Left cardiac atrium (tissue), 4 donors: ENCODE measurements at places on chromosomes 5 and 9.
A peak's percentile ranks its signal among the peaks of the same experiment; 100 is the strongest.

DNA sequence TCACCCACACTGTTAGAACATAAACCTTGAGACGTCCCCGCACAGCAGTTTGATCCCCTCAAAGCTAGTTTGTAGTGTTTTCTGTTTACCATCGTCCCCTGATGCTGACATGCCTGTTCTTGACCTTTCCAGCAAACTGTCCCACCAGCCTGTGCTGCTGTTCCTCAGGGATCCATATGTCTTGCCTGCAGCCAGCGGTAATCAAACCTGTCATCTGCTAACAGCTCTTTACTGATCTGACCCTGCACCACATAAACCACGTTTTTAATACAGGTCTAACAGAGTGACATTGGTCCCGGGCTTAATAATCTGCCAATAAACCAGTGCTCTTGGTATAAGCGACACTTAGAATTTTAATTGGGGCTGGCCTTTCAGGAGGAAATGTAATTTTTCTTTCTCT, 34.7 kb downstream of the PPIC start:
- no peak for DNase-seq

DNA sequence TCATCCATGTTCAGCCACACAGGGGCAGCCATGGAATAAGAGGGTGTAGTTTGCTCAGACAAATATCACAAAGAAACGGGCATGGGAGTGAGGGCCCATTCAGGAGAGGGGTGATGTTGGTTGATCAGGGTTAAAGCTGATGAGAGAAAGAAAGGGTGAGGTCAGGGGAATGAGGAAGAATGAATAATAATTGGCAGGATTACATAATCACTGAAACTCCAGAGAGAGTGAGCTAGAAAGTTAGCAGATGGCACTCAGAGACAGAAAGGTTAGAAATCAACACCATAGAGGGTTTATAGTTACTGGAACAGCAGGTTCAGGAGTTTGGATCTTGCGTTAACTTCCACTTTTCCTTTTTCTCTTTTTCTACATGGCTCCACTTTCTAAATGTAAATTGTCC, 113.9 kb downstream of the TAF11L14 start:
- no peak for DNase-seq

DNA sequence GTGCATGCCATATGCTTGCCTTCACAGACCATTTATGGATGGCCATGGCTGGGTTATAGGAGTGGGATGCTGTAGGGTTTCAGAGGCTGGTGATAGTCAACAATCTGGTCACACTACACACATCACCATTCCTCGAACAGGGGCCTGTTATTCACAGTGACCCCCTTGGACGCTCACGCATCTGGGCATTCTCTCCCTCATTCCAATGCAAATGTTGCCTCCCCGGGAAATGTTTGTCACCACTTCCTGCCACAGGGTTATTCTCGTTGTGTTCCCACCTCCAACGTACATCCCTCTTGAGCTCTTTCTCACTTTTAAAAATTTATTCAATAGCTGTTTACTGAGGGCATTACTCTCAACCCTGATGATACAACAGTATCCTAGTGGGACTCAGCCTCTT, 135.4 kb downstream of the SCAMP1 start:
- DNase-seq, result no peak

DNA sequence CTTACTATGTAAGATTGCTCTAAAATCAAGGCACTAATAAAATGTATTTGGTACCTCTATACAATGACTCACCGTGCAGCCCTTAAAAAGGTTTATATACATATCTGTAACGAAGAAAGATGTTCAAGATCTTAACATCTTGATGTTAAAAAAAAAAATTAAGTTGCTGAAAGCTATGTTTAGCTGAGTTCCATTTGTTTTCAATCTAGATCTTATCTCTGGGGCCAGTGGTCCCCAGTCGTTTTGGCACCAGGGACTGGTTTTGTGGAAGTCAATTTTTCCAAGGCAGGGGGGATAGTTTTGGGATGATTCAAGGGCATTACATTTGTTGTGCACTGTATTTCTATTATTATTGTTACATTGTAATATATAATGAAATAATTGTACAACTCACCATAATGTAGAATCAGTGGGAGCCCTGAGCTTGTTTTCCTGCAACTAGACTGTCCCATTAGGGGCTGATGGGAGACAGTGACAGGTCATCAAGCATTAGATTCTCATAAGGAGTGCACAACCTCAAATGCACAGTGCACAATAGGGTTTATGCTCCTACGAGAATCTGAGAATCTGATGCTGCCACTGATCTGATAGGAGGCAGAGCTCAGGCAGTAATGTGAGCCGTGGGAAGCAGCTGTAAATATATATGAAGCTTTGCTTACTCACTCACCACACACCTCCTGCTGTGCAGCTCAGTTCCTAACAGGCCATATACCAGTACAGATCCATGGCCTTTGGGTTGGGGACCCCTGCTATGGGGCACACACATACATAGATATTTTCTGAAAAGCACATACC, 27.6 kb upstream of the TSLP start:
- no peak for DNase-seq

DNA sequence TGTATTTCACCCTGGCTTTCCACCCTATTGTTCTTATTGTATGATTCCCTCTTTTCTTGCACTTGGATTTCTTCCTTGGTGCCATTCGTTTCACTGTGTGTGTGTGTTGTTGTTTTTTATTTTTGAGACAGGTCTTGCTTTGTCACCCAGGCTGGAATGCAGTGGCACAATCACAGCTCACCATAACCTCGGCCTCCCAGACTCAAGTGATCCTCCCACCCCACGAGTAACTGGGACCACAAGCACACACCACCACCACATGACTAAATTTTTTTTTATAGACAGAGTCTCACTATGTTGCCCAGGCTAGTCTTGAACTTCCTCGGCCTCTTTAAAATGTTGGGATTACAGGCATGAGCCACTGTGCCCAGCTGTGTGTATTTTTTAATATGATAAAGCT, 72.0 kb downstream of the MLLT3 start:
- DNase-seq, result no peak

DNA sequence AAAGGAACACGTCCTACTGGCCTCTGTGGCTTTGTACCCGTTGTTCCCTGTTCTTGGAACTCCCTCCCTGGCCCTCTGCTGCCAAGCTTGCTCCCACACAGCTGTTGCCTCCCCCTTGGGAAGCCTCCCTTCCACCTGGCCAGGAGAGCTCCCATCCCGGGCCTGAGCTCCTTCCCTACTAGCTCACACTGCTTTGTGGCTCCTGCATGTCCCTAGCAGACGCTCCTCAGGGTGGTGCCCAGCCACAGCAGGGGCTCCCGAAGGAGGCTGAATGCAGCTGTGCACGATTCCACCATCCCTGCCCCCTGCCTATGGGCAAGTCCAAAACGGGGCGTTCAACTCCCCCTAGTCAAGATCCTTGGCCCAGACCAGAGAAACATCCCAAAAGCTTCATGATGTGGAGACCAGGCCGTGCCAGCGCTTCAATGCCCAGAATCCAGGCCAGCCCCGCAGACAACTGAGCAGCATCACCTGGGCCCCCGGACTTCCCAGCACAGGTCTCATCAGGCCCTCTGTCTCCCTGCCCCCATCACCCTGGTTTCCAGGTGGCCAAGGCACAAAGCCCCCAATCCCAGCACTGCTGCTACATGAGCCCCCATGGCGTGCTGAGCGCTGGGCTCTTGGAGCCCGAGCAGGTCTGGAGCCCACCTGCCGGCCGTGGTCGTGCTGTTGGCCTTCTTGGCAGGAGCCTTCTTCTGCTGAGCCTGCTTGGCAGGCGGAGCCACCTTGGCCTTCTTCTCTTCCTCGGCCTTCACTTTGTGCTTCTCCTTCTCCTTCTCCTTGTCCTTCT, 14.3 kb downstream of the BRD3OS start:
- peak; percentile 15 for DNase-seq

DNA sequence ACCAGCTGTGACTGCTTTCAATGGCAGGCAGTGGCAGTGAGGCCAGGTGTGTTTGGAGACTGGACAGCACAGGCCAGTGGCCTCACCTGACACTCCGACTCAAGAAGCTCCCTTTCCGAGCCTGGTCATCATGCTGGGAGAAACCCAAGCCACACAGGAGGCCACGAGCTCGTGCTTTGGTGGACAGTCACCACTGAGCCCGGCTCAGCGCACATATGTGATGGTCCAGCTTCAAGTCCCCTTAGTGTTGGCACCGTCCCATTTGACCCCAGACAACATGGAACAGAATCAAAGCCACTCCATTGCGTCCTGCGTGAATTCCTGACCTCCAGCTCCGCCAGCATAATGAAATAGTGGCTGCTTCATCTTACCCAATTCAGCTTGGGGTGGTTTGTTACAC, 64.0 kb upstream of the PPP1R26 start:
- DNase-seq, result no peak

DNA sequence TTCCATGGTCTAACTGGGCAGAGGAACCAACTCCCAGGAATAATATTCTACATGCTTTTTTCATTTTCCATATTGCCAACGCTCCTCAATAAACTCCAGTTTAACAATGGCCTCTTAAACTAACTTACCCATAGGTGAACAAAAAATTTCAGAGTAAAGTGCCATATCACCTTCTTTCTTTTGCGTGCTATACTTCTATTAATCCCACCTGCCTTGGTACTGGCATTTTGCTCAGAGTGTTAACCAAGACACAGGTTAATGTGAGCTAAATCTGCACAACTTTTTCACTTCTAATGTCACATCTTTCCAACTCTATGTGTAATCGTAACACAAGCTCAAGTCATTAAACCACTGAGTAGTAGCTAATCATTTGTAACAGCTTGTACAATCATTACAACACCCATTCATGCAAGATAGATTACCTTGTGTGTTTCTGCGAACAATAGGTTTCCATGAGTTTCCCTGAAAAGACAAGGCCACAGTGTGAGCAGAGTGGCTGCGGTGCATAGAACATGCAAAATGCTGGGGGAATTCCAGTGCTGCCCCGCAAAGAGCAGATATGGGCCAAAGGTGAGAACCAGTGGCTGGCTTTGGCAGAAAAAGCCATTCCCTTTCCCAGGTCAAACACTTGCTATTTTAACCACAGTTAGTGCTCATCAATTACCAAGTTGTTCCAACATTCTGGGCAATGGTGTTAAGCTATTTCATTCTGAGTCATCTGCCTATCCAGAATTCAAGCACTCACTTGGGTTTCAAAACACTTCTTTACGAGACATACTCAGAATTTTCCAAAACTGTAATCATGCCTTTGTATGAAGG, 42.8 kb downstream of the TIMD4 start:
- DNase-seq, result no peak

DNA sequence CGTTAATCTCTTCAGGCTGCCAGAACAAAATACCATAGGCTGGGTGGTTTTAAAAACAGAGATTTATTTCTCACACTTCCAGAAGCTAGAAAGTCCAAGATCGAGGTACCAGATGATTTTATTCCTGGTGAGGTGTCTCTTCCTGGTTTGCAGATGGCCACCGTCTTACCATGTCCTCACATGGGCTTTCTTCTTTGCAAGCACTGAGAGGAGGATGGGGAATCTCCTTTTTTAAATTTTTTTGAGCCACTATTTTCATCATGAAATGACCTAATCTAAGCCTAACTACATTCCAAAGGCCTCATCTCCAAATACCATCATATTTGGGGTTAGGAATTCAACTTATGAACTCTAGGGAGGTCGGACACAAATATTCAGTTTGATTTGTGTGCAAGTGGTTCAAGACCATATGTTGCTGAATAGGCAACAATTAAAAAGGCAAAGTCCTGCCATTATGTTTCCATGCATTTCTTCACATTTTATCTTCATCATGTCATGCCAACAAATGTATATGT, 371.2 kb downstream of the CDH18 start:
- no peak for DNase-seq

DNA sequence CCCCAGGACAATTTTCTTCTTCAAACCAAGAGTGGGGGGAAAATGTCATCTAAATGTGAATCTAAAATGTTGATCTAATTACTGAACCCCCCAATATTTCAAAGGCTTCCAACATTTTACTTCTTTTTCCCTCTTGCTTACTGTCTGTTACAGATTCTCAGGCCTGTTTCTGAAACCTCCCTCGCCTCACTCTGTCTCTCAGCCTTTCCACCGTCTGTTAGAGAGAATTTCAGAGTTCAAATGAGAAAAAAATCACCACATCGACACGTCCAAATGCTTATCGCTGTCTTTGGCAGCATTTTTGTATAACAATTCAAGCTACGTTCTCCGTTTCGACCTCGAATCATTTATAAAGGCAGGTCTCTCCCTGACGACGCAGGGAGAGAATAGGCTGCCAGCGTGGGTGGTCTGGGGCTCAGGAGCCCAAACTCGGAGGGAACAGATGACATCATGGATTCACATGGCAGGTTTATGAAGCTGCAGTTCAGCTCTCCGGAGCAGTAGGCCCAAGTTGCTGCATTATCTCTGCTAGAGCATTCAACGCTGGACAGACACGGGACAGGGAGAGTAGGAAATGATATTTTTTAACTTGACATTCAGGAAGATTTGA, 139.8 kb downstream of the GAS1 start:
- DNase-seq, result no peak

- DNase-seq, result no peak
Measured at GRCh38 chr5:96439477-96440184, 6.6 kb upstream of the PCSK1 start.

DNA sequence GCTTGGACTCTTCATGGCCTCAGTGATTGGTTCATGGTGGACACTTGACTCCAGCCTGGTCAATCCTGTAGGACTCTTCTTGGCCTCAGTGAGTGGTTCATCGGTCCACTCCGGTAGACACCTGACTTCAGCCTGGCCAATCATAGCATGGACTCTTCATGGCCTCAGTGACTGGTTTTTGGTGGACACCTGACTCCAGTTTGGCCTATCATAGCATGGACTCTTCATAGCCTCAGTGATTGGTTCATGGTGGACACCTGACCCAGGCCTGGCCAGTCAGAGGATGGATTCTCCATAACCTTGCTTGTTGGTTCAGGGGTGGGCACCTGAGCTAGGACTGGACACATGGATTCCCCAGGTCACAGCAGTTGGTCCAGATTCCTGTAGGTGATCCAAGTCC, 106.0 kb upstream of the ERCC6L2 start:
- no peak for DNase-seq

GRCh38 chr9:92353051-92353450, 27.3 kb downstream of the CENPP start:
- no peak for DNase-seq

DNA sequence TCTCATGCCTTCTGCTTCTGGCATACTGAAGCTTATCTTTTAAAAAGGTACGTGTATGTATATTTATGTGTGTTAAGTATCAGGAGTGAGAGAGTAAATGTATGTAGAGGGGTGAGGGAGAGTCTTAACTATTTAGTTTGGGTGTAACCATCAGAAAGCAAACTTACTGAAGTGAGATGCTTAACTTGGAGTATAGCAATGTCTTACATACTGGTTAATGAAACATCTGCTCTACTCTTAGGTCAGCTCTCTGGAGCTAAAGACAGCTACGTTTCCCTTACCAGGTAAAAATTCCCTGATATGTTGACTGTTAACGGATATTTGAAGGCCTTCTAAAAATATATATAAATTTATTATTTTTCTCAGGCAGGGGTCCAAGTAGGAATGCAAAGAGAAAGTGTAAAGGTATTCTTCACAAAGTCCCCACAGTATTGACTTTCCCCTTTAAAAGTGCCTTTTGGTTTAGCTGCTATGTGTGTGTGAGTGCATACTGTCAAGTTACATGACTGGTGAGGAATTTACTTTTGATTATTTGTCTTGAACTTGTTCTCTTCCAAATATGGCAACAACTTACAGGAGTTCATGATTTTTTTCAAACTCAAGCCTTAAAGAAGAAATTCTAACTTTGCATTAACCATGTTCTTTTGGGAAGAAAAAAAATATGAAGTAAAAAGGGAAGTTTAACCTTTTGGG, 12.3 kb upstream of the C5orf24 start:
- no peak for DNase-seq
